GOT3 (cell line): ENCODE measurements at places on chromosomes 11 and 22.
A peak's percentile ranks its signal among the peaks of the same experiment; 100 is the strongest.

- DNase-seq, result no peak
Observed at GRCh38 chr11:47711816-47712215, 3.4 kb downstream of the AGBL2 start.

DNA sequence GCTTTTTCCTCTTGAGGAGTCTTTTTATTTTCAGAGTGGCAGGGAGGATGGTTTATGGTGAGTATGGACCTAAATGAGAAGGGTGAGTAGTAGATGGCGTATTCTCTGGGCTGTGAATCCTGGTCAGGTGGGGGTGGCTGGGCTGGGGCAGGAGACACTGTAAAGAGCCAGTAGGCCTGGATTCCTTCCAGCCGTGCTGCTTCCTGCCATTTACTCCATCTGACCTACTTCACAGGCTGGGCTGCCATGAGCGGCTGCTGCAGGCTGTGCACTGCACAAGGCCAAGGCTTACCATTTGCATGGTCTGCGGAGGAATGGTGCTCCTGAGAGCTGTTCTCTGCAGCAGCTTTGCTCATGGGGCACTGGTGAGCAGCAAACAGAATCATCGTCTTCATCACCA is 297.6 kb downstream of the KIRREL3 start:
- DNase-seq, result no peak

- DNase-seq, result no peak
Observed at GRCh38 chr22:29780748-29781676, 13.8 kb downstream of the UQCR10 start.

- DNase-seq, result peak; percentile 41
Observed at GRCh38 chr11:70073871-70074371, 4.2 kb upstream of the ANO1 start.

GRCh38 chr11:110438017-110438416 is 8.3 kb downstream of the FDX1 start:
- DNase-seq, result no peak
